ENCODE measurements at places on chromosomes 7 and 10.

DNA sequence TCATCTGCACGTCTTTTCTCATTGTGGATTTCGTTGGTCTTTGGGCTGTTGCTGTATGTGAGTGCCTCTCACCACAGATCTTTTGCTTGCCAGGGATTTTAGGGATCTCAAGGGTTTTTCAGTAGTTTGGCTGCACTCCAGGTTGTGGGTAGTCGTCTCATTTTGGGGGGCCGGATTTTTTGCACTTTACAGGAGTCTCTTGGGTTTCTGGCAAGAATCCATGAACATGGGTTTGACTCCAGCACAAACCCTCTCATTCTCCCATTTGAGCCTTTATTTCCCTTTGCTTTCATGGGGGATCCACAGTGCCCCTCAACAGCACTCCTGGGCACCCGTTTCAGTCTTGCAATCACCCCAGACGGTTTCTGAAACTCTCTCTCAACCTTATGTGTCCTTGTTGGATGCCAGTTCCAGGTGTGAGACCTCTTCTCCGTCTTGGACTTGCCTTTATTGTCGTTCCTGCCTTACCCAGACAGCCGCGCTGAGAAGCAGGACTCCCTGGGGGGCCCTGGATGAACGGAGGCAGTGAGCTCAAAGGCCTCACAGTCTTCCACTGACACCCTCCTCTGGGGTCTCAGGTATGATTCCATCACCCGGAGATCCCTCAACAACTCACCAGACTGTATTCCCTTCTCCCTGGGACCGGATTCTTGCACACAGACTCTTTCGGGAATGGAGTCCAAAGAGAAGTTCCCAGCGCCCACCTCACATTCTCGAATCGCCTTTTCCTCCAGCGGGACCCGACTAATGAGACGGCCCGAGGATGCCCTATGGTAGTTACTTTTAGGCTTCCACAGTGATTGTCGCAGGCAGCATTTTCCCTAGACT lies 18.8 kb upstream of the ZNF273 start:
- DNase-seq = no peak

- DNase-seq = no peak
Observed at GRCh38 chr7:141232286-141233051, 158.6 kb downstream of the TMEM178B start.

DNA sequence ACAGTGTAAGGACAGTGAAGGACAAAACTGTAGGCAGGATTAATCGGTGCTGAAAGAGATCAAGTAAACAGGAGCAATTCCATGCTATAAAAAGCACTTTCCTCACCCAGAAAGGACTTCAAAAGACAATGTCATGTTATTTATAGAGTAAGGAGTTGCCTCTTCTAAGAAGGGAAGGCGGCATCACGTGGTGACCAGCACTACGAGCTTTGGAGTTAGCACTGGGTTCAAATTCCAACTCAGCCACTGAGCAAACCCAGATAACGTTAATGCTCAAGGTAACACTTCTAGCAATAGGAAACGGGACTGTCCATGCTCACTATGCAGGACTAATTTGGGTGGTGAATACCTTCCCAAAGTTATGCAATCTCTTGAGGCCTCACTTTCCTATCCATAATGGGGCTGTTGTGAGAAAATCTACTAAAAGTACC lies 715 bp upstream of the PANK1 start:
- no peak for DNase-seq

DNA sequence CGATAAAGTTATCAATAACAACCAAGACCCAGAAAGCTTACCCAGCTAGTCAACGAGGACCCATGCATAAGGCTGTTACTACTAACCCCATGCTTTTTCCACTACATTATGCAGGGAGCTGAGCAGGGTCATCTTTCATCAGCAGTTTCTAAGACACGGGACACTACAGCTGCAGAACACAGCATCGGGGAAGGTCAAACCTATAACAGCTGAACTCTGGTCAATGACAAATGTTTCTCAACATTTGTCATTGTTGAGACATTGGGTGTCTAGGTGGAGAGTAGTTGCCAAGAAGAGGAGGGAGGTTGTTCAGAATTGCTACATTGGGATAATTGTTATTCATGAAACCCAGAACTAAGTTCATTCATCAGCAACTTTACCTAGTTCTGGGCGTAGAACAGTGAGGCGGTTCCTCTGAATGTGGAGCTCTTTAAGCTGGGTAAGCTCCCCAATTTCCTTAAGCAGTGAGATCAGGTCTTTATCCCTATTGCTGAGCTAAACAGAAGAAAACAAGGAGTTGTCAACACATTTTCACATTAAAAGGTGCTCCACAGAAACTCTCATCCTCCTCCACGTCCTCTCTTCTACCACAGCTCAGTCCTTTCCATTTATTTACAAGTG lies 105.6 kb downstream of the ZNF22 start:
- DNase-seq = no peak

Data from stimulated activated CD8-positive, alpha-beta memory T cell treated with anti-CD3 and anti-CD28 coated beads, Interleukin-4, amount 100 ng/mL, for 1 hour (primary cell).